ENCODE measurements at places on chromosomes 1 and 21.

DNA sequence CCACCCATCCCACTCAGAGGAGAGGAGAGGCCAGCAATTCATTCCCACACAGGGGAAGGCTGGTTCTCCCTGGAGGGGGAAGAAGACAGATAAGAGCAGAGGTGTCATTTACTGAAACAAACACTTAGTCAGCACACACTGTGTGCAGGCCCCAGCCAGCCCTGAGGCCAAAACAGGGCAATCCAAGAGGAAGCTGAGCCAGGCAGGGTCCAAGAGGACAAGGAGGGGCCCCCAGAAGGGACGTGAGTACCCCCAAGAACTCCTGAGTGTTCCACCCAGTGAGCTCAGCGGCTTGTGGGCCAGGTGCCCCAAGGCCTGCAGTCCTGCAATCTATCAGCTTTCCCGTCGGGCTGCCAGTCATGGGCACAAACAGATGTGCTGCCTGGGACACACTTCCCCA lies 15.8 kb downstream of the ADGRB2 start:
- no peak for DNase-seq

DNA sequence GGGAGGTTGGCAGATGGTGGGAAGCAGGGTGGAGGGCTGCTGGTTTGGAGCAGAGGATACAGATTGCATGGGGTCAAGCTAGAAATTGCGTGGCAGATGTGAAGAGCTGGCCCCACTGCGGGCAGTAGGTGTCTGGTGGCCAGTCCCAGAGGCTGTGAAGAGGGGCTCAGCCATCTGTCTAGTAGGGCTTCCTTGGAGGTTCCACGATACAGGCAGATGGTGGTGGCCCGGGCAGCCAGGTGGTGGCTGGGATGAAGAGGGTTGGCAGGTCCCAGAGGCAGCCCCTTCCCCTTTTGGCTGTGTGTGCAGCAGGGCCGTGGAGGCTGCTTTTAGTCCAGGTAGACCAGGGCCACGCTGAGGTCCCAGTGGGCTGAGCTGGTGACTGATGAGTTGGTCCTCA lies 16.6 kb downstream of the PSEN2 start:
- no peak for DNase-seq

DNA sequence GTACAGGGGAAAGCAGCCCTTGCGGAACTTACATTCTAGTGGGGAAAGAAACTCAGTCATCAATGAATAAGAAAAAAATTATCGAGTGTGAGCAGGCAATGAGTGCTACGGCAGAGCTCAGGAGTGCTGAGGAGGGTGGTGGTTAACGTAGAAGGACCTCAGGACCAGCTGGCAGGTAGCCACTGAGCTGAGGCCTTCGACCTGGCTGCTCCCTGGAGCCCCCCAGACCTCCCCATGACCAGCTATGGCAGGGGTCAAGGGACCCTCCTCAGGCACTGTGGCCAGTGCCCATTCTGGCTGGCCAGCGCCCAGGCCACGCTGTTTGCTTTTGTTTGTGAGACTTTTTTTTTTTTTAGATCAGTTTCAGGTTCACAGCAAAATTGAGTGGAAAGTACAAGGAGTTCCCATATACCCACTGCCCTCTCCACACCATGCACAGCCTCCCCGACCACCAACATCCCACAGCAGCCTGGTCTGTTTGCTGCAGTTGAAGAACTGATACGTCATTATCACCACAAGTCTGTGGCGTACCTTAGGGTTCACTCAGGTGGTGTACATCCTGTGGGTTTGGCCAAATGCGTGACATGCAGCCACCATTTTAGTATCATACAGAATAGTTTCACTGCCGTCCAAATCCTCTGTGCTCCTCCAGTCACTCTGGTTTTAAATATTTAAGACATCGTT lies 11.8 kb upstream of the TTC22 start:
- no peak for DNase-seq

DNA sequence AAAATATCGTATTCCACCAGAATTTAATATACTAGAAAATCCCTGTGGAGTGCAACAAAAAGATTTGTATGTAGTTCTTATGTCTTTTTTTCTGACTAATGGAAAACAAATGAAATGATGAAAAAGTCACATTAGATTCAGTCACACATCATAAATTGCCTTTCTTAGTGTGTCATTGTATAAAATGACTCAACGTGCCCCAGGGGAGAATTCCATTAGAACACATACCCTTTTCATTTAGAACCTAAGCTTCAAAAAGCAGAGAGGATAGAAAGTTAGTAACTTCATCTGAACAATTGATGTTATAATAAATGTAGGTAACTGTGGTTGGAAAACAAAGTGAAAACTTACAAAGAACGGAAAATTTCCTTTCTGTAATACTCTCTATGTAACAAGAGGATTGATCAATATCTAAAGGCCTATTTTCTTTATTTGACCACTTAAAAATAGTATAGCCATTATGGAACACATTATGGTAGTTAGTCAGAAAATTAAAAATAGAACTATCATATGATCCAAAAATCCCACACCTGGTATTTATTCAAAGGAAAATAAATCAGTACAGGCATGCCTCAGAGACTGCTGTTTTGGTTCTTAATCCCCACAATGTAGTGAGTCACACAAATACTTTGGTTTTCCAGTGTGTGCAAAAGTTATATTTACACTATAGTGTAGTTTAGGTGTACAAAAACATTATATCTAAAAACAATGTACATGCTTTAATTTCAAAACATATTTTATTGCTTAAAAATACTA lies 1016.1 kb downstream of the KCNT2 start:
- DNase-seq = no peak

DNA sequence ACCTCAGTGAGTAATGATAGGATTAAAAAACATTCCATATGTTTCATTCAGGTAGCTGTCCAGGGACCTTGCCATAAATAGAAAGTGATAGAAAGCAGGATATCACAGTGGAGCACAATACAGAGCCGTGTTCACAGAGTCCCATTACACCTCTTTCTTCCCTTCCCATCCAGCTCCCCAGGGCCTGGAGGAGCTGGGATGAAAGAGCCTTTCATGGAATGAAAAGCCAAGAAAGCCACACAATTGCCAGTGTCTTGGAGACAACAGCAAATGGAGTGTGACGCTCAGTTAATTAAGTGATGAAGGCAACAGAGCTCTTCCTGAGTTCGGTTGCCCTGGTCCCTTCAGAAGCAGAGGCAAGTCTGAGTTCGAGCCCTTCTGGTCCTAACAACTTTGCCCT lies 387.3 kb upstream of the PLXNA2 start:
- no peak for DNase-seq

GRCh38 chr1:165686121-165686970 lies 12.0 kb downstream of the ALDH9A1 start:
- no peak for DNase-seq

- DNase-seq = no peak
These were observed 58.6 kb upstream of the USP25 start for GRCh38 chr21:15671188-15671587.

DNA sequence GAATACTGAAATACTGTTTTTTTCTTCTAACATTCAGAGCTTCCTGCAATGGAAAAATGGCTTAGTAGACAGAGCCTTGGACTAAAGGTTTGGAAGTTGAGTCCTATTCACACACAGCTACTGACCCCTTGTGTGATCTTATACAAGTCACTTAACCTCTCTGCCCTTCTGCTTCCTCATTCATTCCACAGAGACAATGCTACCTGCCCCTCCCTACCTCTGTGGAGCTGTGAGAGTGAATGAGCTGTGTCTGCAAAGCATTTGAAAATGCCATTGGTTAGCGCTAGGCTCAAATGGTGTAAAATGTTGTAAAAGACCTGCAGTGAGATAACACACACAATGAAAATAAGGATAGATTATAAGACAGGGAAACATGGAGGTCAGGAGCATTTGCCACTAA lies 214.4 kb downstream of the BARHL2 start:
- no peak for DNase-seq

DNA sequence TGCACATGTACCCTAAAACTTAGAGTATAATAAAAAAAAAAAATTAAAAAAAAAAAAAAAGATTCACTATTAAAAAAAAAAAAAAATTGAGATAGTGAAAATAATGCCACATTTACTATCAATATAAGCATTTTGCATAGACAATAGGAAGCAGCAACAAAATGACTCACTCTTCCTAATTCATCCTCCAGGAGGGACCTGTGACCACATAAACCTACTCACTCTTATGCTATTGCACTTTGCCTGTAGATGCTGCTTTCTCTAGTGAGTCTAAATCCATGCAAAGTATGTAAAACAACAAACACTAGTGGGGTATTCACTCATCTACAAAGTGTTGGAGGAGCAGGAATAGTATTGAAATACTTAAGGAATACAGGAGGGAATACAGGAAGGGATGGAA lies 2.9 kb downstream of the OR10J5 start:
- no peak for DNase-seq

Measured in stimulated activated CD8-positive, alpha-beta memory T cell treated with anti-CD3 and anti-CD28 coated beads, Interleukin-15, amount 100 ng/mL, for 4 hours (primary cell).